NAMALWA (cell line): ENCODE measurements at places on chromosomes 2 and 18.

- DNase-seq, result no peak
Observed at GRCh38 chr18:26440644-26441043, 107.7 kb downstream of the KCTD1 start.

DNA sequence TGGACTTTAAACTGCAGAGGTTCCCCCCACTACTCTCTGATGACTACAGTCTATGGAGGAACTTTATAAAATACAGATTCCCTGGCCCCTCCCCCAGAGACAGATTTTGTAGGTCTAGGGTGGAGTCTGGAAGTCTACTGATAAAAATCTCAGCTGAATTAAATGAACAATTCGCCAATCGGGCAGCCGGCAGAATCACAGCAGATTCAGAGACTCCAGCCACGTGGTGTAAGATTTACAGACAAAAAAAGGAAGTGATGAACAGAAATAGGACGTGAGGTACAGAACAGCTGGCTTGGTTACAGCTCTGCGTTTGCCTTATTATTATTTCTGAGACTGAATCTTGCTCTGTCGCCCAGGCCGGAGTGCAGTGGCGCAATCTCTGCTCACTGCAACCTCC, 21.4 kb upstream of the MTA3 start:
- DNase-seq, result peak; percentile 72

- DNase-seq, result peak; percentile 58
Observed at GRCh38 chr18:24514439-24514838, 54.0 kb downstream of the HRH4 start.

DNA sequence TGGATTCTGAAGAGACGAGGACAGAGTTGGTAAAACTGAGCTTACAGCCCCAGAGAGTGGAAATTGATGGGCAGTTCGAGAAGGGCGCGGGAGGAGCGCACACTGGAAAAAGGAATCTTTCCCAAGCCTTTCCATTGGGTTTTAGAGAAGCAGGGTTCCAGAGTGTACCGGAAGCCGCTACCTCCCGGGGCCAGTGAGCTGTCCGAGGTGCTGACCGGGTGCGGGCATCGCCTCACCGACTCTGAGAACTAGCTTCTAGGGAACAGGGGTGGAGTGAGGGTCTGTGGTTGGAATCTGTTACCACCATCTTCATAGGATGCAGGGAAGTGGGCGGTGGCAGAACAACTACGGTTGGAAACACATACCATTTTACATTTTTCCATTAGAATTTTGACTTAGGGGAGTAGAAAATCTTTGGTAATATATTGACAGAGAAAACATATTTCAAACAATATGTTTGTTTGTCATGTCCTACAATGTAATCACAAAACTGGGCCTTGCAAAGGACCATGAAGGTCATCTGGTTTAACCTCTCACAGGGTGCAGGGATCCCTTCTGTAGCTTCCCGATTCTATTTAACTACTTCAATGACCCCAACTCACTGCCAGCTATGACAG, 724 bp downstream of the NMS start:
- no peak for DNase-seq

GRCh38 chr2:144515099-144515695, 4.7 kb downstream of the ZEB2 start:
- no peak for DNase-seq

GRCh38 chr18:1015777-1016176, 111.1 kb downstream of the ADCYAP1 start:
- DNase-seq, result no peak

- DNase-seq, result no peak
Observed at GRCh38 chr2:203585516-203585915, 50.4 kb upstream of the RAPH1 start.

DNA sequence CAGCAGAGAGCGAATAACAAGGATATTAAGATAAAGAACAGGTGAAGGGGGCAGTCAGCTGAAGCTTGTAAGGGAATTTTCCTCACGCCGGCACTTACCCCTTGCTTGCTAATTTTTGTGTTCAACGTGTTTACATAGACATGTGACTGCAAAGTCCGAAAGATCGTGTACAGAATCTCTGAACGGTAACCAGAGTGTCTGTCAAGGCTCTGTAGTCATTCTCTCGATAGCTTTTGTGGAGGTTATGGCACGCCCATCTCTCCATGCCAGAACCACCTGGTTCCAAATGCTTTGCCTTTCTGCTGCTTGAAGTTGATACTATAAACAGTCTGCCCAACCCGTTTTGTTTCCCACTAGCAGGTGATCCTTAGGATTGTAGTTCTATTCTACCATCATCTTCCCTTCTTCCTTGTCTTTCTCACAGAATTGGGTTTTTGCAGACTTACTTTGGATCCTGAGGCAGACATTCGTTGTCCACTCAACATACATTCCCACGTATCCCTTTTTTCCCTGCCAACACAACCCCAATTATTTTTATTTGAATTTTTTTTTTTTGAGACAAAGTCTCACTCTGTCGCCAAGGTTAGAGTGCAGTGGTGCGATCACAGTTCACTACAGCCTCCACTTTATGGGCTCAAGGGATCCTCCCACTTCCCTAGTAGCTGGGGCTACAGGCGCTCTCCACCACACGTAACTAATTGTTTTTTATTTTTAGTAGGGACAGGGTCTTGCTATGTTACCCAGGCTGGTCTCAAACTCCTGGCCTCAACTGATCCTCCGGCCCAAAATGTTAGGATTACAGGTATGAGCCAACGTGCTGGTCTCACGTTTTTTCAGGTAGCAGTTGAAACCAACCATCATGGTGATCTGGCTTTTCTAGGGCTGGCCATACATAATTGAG, 1.3 kb upstream of the USP34 start:
- peak; percentile 85 for DNase-seq

DNA sequence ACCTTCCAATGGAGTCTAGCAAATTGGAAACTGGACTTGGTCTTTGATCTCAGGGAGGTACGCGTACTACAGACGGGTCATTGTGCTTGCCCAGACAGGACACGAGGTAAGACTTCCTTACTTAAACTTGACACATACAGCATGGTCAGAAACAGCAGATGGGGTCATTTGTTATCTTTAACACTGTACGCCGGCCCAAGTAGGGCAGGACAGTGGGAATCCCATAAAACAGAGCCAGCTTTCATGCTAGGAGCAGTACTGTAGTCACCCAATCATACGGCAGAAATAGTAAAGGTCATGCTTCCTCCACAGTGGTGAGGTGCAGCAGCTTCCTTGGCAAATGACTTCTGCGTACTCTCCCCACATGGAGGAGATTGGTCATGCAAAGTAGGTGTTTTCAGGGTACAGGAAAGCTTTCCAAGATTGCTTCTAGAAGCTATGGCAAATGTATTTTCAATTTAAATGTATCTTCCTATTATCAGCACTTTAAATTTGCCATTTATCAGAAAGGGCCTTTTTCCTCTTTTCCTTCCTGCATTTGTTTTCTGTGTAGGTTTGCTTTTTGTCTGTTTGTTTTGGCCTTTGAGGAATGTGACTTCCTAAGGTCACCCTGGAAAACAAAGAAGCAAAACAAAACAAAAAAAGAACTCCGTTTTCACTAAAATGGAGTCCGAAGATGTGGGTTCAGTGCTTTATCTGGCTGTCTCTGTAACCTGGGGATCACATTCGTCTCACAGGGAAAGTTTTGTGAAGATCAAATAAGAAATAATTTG, 74.0 kb upstream of the DSG1 start:
- no peak for DNase-seq

GRCh38 chr18:12102136-12102842, 8.6 kb downstream of the ANKRD62 start:
- no peak for DNase-seq

GRCh38 chr2:6214471-6214870, 522.3 kb downstream of the SOX11 start:
- no peak for DNase-seq

GRCh38 chr2:37625156-37625555, 46.3 kb downstream of the CDC42EP3 start:
- no peak for DNase-seq

GRCh38 chr18:56238576-56238975, 399.8 kb downstream of the TXNL1 start:
- DNase-seq, result peak; percentile 28

DNA sequence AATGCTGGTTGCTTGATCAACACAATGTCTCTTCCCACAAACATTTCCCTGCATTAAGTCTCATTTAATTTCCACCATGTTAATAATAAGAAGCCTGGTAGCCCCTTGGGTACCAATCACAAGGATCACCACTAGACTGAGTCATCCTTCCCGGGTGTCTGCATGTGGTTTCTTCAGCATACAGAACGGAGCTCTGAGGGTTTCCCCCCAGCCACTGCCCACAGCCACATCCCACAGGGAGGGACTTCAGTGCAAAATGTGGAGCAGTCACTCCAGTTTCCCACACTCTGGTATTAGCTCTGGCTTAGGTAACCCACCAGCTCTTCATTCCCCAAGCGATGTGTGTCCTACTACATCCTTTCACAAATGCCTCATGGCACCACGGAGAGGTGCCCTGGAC, 42.7 kb upstream of the POLE4 start:
- no peak for DNase-seq

- no peak for DNase-seq
Observed at GRCh38 chr18:8031496-8031895, 464.4 kb downstream of the PTPRM start.

DNA sequence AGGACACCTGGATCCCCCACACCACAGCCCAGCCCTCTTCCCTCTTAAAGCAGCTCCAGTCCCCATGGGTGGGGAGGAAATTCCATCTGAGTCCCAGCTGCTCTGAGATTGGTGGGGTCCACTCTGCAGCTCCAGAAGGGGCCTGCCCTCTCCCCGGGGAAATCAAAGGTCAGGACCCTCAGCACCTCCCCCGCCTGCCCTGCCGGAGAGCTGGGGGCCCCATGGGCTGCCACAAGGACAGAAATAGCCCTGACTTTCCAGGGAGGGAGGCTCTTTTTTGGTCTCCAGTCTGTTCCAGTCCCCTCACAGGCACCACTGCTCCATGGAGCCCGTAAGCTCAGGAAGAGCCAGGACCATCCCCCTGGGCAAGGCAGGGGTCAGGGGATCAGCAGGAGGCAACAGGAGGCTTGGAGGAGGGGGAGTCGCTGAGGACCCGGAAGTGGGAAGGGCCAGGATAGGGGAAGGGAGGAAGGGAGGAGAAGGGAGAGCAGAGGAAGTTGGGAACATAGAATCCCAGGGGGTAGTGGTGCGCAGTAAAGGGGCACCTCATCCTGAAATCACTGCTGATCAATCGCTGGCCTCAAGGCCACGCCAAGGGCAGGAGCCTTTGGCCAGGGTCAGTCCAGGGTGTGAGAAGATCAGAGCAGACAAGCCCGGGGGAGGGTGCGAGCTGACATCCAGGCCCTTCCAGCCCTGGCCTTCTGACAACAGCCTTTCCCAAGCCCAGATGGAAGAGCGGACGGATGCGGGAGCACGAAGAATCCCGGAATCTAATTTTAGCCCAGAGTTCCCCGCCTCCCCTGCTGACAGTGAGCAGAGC, 7.6 kb downstream of the ADRA2B start:
- no peak for DNase-seq

DNA sequence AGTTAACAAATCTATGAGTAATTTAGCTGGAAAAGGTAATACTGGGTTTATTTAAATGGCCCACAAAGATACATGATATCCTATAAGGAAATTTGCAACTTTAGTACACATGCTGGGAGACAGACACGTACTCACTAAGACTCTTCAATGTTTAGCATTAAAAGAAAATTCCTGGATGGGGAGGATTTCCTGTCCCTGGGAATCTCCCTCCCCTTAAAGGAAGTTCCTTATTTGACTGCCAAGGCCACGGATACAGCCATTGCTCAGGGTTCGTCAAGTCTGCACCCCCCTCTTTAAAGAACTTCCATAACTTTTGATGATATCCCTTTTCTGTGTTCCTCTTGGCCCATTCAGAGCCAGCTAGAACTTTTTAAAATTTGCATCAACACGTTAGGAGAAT, 267.6 kb downstream of the CD226 start:
- DNase-seq, result no peak

DNA sequence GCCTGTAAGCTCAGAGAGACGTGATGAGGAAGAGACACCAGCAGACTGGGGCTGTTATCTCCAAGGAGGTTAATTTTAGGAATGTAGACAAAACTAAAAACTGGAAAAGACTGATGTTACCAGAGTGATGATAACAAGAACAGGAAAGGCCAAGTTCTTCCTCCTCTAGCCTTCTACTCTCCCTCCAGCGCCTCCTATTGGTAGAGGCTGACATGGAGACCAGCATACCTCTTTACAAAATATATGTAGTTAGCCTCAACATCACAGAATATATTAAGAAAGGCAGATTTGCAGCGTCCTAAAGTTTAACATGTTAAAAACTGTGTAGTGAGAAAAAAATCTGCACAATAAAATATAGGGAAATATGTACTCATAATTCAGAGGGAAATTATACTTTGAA, 66.0 kb downstream of the TCF4 start:
- DNase-seq, result peak; percentile 56

- DNase-seq, result peak; percentile 43
Observed at GRCh38 chr2:67650291-67651133, 253.4 kb downstream of the ETAA1 start.

GRCh38 chr2:85334928-85335327, 7.1 kb upstream of the TGOLN2 start:
- no peak for DNase-seq

DNA sequence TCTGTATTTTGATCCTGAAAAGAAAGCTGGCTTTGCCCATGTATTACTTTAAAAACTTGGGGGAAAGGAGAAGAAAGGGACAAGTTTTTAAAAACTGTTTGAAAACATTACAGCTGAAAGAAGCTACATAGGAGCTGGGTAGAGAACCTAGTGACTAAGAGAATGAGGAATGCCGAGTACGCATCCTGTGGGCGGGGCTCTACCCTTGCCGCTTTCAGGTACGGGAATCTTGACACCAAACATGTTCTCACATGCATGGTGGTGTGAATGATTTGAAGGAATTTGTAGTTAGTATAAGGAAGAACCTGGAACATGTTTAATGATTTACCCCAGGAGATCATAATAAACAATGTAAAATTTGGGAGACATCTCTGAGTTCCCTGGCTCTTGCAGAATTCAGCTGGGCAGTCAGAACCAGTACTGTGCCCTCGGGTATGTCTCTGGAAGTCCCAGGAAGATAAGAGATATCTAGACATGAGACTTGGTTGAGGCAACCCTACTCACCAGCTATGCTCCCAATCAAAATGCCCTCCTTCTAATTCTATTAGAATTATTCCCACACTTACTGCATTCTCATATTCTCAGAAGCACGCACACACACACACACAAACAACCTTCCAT, 16.5 kb upstream of the TGFA start:
- no peak for DNase-seq

GRCh38 chr2:207434899-207435465, 94.8 kb upstream of the CREB1 start:
- no peak for DNase-seq

GRCh38 chr2:198417836-198418235, 613.4 kb downstream of the PLCL1 start:
- DNase-seq, result no peak

- DNase-seq, result no peak
Observed at GRCh38 chr2:13996527-13996926, 636.0 kb upstream of the LRATD1 start.

- DNase-seq, result no peak
Observed at GRCh38 chr2:240701091-240701735, 9.5 kb downstream of the AQP12A start.

GRCh38 chr2:220090050-220090449, 462.6 kb downstream of the SLC4A3 start:
- DNase-seq, result no peak

GRCh38 chr18:80115035-80115434, 6.0 kb downstream of the ADNP2 start:
- no peak for DNase-seq
